ENCODE measurements at places on chromosomes 3 and 15.
A peak's percentile ranks its signal among the peaks of the same experiment; 100 is the strongest.

GRCh38 chr3:193347521-193348501, 30.7 kb downstream of the ATP13A5 start:
- DNase-seq: peak; percentile 15

- DNase-seq: no peak
Observed at GRCh38 chr15:39573287-39573686, 7.6 kb upstream of the THBS1 start.

DNA sequence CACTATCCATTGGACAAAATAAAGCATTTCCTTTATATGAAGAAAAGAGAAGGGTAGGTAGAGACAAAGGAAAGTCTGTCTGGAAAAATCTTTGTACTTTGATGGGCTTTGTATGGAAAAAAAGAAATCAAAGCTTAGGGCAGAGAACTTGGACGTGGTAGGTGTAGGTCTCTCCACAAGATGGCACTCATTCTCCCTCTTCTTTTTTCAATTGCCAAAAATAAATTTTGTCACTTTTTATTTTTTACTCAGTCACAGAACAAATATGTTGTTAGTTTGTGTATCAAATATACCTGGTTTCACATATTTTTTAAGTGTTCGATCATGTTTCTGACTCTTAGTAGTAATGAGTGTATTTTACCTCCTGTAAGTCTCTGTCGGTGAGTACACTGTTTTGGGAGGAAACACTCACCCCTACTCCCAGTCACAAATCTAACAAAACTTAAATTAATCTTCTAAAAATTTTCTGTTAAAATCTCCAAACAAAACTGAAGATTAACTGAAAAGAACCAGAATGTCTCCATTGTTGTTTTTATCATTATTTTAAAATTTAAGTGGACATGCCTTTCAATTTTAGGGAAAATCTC, 415.8 kb upstream of the GOLIM4 start:
- no peak for DNase-seq

DNA sequence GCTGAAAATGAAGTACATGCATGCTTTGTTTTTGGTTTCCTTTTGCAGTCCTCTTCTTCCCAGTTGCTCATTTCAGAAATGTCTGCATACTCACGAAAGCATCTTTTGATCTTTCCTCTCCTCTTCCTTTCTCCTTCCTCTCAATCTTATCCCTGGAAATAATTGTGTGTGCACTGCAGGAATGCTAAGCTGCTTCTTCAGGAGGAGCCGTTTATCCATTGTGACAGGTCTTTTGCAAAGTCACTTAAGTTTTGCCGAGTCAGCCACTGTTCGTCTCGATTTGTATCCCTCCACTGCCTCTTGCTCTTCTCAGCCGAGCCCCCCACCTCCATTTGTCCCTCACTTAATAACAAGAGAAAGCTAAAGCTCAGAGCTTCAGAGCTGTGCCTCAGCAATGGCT, 597.6 kb downstream of the AGBL1 start:
- no peak for DNase-seq

- DNase-seq: no peak
Observed at GRCh38 chr3:151382671-151383070, 1.9 kb downstream of the P2RY12 start.

GRCh38 chr15:38112406-38112805, 140.2 kb upstream of the SPRED1 start:
- DNase-seq: no peak

DNA sequence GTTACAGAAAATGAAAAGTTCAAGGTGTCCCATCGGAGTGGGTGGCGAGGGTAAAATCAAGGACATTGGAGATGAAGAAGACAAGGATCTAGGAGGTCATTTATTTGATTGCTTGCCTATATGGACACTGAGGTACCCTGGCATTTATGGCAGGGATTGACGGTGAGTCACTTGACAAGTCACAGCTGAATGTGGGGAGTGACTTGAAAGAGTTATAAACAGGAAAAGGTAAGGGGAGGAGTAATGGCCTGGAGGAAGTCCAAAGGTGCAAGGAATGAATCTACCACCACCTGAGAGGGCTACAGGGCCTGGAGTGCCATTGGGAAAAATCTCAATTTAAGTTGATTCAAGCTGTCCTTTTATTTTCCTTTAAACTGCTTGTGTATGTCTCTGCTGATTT, 11.8 kb upstream of the SGO1 start:
- no peak for DNase-seq

DNA sequence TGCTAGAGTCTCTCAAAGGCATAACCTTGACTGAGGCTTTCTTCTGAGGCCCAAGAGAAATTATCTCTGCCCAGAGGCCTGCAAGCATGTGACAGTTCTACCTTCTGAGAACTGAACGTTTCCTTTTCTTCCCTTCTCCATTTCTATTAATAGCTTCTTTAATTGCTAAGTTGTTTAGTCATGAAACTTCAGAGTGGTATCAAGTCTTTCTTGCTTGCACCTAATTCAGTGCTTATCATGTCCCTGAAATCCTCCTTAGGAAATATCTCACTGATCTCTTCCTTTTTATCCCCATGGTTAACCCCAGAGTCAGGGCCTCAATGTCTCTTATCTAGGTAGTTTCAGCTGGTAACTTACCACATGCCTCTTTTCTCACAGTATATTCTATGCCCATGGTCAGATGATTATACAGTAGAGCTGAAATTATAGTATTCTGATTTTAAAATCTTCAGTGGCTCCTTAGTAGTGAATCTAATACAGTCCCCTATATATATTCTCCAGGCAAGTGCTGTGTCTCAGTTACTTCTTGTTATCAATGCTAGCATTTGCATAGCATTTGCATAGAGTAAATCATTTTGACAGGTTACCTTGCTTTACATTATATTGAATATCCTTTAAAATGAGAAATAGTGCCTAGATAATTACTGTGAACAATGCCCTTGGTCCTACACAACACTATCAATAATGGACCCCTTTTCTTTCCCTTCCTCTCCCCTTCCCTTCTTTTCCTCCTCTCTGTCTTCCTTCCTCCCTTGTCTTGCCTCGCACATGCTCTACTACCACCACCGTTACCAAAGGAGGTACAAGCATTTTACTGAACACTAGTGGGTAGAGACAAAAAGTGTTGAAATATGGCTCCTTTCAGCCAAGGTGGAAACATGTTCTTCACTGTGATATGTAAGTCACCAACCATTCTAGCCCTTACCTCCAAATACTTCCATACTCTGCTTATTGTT, 33.0 kb downstream of the KBTBD8 start:
- DNase-seq: no peak
